ENCODE measurements at places on chromosomes 3 and 15.

DNA sequence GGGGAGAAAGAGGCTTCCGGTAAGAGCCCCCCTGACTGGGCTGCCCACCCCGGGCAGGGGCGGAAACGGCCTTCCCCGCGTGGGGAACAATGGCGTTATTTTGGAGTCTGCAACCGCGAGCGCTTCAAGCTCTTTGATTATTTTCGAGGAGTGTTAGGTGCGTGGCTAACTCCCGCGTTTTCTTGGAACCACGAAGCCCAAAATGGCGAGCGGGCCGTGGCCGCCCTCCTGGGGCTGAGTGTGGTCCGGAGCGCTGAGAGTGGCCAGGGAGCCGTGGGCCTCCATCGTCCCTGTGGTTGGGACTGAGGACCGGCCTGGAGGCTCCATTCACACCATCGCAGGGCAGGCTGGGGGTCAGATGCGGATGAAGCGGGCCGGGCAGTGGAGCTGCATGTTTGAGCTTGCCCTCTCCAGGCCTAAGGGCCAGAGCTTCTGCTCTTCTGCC lies 44.6 kb upstream of the POLG start:
- H3K27me3 ChIP-seq, result peaks cover 84% of the 10 kb centered on the region
- DNase-seq, result no peak
- H3K4me3 ChIP-seq, result peak overlapping the region; percentile 32
- H3K36me3 ChIP-seq, result no peaks in the 10 kb centered on the region
- peaks cover 33% of the 10 kb centered on the region for H3K4me1 ChIP-seq
- H3K27ac ChIP-seq, result no peak overlapping the region

- no peak overlapping the region for H3K4me3 ChIP-seq
- no peaks in the 10 kb centered on the region for H3K27me3 ChIP-seq
- no peak overlapping the region for H3K27ac ChIP-seq
- peaks cover 5% of the 10 kb centered on the region for H3K4me1 ChIP-seq
- DNase-seq, result no peak
Observed at GRCh38 chr15:35522061-35522460, 23.9 kb downstream of the DPH6 start.

DNA sequence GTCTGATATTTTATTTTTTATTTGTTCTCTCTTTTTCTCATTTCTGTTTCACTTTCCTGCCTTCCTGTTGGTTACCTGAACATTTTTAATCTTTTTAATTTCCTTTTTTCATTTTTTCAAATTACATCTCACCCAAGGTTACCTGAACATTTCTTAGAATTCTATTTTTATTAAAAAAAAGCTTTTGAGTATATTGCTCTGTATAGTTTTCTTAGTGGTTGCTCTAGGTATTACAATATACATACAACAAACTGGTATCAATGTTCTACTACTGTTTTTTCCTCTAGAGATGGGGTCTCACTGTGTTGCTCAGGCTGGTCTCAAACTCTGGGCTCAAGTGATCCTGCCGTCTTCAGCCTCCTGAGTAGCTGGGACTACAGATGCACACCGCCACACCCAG lies 79.4 kb downstream of the DHX30 start:
- H3K4me3 ChIP-seq, result no peak overlapping the region
- H3K27me3 ChIP-seq, result no peaks in the 10 kb centered on the region
- H3K4me1 ChIP-seq, result no peaks in the 10 kb centered on the region
- DNase-seq, result no peak
- H3K27ac ChIP-seq, result no peak overlapping the region

DNA sequence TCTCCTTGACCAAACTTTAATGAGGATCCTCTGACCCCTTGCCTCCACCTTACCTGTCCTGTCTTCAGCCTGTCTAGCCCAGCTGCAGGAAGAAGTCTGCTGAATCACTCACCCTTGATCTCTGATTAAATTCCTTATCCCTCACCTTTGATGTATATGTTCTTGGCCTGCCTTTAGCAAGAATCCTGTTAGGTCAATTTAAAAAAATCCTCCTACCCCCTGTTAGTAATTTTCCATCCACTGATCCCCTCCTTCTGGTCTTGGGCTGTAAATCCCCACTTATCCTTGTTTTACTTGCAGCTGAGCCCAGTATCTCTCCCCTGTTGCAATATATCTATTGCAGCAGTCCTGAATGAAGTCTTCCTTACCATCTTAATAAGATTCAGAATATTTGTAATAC lies 39.0 kb downstream of the MYH15 start:
- no peaks in the 10 kb centered on the region for H3K36me3 ChIP-seq
- H3K27ac ChIP-seq, result no peak overlapping the region
- no peaks in the 10 kb centered on the region for H3K4me1 ChIP-seq
- no peaks in the 10 kb centered on the region for H3K27me3 ChIP-seq

- no peak overlapping the region for H3K4me3 ChIP-seq
- H3K4me1 ChIP-seq, result no peaks in the 10 kb centered on the region
- no peak for DNase-seq
- no peaks in the 10 kb centered on the region for H3K36me3 ChIP-seq
- H3K27ac ChIP-seq, result no peak overlapping the region
- H3K27me3 ChIP-seq, result no peaks in the 10 kb centered on the region
Observed at GRCh38 chr3:139216958-139217357, 126.9 kb upstream of the MRPS22 start.

Data from H1 (cell line).